ENCODE measurements at places on chromosomes 16 and 17. TPM values are rescaled to one million over a fixed set of nuclear protein-coding genes. Genes with fewer than 3 reads are reported as not detected.

- peaks cover 32% of the 10 kb centered on the region for H3K36me3 ChIP-seq
- no peak for DNase-seq
- H3K4me1 ChIP-seq: peaks cover 14% of the 10 kb centered on the region
- H3K4me3 ChIP-seq: no peak overlapping the region
- H3K27me3 ChIP-seq: no peaks in the 10 kb centered on the region
Measured at GRCh38 chr17:50861822-50862528, 4.2 kb downstream of the TOB1 start.

- H3K27me3 ChIP-seq: peaks cover 21% of the 10 kb centered on the region
- DNase-seq: no peak
- peaks cover 9% of the 10 kb centered on the region for H3K4me1 ChIP-seq
- no peaks in the 10 kb centered on the region for H3K36me3 ChIP-seq
Measured at GRCh38 chr17:6075845-6076244, 5.7 kb downstream of the WSCD1 start.

DNA sequence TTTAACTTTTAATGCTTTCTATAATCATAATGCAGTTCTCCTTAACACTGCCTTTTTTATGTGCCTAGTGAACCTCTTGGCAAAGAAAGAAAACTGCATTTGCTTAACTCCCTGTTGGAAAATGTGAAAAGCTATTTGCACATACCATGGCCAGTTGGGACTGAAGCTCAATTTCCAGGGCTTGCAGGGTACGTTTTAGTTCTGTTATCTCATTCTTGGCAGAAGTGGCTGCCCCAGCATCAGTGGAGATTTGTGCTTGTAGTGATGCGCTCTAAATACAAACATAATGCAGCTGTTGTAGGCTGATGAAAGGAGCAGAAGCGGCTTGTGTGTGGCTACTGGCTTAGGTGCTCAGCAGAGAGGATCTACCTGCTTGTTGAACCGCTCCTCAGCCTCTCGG lies 3.7 kb downstream of the KRT24 start:
- no peak overlapping the region for H3K4me3 ChIP-seq
- DNase-seq: no peak
- no peaks in the 10 kb centered on the region for H3K36me3 ChIP-seq
- H3K27me3 ChIP-seq: peaks cover 15% of the 10 kb centered on the region
- no peak overlapping the region for H3K27ac ChIP-seq

DNA sequence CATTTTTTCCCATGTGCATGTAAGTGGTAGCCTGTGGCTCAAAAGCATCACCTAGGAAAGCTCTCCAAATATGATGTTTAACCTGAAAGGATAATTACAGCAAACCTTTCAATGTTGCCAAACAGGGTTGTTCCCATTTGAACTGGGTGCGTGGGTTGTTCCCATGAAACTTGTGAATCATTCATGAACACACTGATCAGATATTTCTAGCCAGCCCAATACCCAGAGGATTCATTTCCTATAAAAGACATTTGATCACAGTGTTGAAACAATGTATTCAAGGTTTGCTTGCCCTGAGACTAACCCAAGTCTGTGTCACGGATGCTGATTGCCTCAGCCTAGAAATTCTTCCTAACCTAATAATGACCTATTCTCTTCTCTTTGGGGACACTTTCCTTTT lies 12.9 kb downstream of the KRT39 start:
- H3K27me3 ChIP-seq: peaks cover 5% of the 10 kb centered on the region
- no peak overlapping the region for H3K4me3 ChIP-seq
- H3K4me1 ChIP-seq: no peaks in the 10 kb centered on the region
- H3K36me3 ChIP-seq: no peaks in the 10 kb centered on the region
- H3K27ac ChIP-seq: no peak overlapping the region

- no peaks in the 10 kb centered on the region for H3K4me1 ChIP-seq
- H3K36me3 ChIP-seq: peaks cover 21% of the 10 kb centered on the region
- no peaks in the 10 kb centered on the region for H3K27me3 ChIP-seq
- no peak for DNase-seq
- no peak overlapping the region for H3K27ac ChIP-seq
Measured at GRCh38 chr16:4888428-4889135, 41.3 kb downstream of the UBN1 start.

DNA sequence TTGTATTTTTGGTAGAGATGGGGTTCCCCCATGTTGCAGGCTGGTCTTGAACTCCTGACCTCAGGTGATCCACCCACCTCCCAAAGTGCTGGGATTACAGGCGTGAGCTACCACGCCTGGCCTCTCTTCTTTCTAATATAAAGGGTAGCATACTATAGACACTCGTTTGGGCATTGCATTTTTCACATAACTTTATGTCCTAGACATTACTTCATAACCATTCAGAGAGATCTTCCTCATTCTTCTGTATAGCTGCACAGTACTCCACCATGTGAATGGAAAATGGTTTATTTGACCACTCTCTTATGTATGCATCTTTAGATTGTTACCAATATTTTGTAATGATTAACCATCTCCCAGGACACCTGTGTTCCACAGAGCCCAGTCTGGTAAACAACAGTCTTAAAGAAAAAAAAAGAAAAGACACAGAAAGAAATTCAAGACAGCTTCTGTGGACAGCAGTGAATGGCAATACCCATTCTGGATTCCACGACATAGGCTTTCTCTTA lies 42.1 kb downstream of the TK2 start:
- peaks cover 19% of the 10 kb centered on the region for H3K4me1 ChIP-seq
- DNase-seq: no peak
- no peak overlapping the region for H3K27ac ChIP-seq
- no peak overlapping the region for H3K4me3 ChIP-seq
- H3K36me3 ChIP-seq: peaks cover 6% of the 10 kb centered on the region

DNA sequence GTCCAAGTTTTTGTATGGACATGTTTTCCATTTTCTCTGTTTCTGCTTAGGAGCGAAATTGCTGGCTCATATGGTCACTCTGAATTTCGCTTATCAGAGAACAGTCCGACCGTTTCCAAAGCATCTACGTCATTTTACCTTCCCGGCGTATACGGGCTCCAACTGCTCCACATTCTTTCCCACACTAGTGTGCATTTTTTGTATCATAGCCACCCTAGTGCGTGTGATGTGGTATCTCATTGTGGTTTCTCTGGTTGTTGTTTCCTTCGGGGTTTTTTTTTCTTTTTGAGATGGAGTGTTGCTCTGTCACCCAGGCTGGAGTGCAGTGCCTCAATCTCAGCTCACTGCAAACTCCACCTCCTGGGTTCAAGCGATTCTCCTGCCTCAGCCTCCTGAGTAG lies 31.0 kb upstream of the BHLHA9 start:
- no peak overlapping the region for H3K4me3 ChIP-seq
- no peaks in the 10 kb centered on the region for H3K36me3 ChIP-seq
- no peak for DNase-seq
- H3K27me3 ChIP-seq: peaks cover 4% of the 10 kb centered on the region
- peaks cover 18% of the 10 kb centered on the region for H3K4me1 ChIP-seq

DNA sequence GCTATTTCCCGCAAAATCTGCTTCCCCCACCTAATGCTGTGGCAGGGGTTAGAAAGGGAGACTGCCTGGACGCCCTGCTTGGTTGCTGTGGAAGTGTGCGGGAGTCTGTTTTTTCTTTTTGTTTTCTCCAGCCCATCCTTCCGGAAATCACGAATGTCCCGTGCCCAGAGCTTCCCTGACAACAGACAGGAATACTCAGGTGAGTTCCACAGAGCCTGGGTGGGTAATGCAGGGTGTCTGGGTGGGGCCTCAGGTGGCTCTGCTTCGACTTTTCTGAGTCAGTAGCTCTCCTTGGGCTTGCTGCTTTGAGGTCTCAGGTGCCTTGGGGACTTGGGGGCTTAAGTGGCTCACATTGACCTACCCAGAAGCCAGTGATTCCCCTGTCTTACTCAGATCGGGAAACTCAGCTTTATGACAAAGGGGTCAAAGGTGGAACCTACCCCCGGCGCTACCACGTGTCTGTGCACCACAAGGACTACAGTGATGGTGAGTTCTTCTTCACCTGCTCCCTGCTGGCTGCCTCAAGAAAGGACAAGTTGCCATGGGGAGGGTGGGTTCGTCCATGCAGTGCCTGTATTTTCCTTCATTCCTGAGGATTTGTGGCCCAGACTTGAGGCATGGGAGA lies 11.4 kb downstream of the LIMD2 start:
- peaks cover 75% of the 10 kb centered on the region for H3K36me3 ChIP-seq
- no peak overlapping the region for H3K27ac ChIP-seq
- DNase-seq: no peak
- H3K4me3 ChIP-seq: no peak overlapping the region
- peaks cover 11% of the 10 kb centered on the region for H3K4me1 ChIP-seq
- no peaks in the 10 kb centered on the region for H3K27me3 ChIP-seq

- no peaks in the 10 kb centered on the region for H3K4me1 ChIP-seq
- DNase-seq: no peak
- no peak overlapping the region for H3K4me3 ChIP-seq
- no peaks in the 10 kb centered on the region for H3K36me3 ChIP-seq
- no peak overlapping the region for H3K27ac ChIP-seq
Measured at GRCh38 chr16:13391337-13391736, 489.9 kb downstream of the SHISA9 start.

DNA sequence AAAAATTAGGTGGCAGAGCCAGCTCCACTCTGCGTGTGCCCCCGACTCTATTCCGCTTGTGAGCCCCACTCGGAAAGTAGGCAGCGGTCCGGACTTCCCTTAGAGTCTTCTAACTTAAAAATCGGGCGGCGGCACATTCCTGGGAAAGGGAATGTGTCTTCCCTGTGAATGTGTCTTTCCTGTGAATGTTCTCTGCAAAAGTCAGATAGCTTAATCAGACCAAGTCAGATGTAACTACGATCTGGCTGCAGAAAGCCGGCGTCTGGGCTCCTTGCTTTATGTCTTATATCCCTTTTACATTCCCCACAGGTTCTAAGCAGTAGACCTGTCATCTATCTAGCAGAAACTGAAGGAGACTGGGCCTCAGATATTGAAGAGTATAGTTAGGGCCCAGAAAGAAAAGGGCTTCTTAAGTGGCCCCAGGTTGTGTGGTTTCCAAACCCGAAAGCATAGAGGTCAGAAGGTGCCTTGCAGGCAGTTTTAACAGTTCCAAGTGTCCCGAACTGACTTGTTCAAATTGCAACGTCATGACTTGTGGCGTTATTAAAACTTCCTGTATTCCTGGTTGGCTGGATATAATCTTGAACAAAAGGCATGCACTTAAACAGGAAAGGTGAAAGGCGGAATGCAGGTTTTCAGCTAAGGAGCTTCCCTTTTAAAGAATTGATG lies 601 bp downstream of the PHKB start:
- peaks cover 14% of the 10 kb centered on the region for H3K36me3 ChIP-seq
- peak overlapping the region; percentile 79 for H3K4me3 ChIP-seq
- no peaks in the 10 kb centered on the region for H3K27me3 ChIP-seq

DNA sequence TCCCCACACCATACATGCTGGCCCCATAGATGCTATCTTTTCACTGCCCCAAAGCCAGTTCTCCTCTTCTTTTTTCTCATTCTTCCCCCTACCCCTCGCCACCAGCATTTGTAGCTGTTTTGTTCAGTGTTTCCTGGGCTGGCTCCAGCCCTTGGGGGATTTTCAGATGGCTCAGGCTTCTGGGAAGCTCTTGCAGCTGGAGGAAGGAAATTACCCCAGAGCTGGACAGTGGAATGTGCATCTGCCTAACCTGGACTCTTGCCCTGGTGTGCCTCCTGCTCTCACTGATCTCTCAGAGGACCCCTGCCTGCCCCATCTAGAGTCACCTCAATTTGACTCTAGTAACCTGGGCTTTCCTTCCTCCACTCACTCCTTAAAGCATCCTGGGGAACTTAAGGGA lies 82.8 kb downstream of the MYH13 start:
- no peaks in the 10 kb centered on the region for H3K4me1 ChIP-seq
- H3K27me3 ChIP-seq: peaks cover 3% of the 10 kb centered on the region
- H3K27ac ChIP-seq: no peak overlapping the region

DNA sequence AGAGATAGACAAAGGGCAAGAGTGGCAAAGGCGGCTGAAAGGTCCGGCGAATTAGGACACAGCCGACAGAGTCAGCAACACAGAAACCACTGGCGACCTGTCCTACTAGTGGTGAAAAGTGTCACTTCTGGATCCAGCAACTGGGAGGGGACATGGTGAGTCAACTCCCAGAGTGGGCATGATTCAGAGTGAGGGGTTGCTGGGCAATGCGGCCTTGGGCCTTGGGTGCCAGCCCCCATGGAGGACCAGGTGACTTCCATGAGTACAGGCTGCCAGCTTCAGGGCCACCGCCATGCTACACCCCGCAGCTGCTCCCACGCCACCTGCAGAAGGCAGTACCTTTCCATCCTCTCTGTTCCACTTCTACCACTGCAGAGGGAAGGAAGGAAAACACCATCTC lies 110.6 kb downstream of the ZFHX3 start:
- no peaks in the 10 kb centered on the region for H3K27me3 ChIP-seq
- H3K27ac ChIP-seq: no peak overlapping the region
- no peak for DNase-seq
- H3K4me3 ChIP-seq: no peak overlapping the region

GRCh38 chr17:37752482-37752881 lies 7.6 kb upstream of the HNF1B start:
- DNase-seq: no peak
- no peak overlapping the region for H3K27ac ChIP-seq
- no peaks in the 10 kb centered on the region for H3K4me1 ChIP-seq
- H3K27me3 ChIP-seq: peaks cover under 1% of the 10 kb centered on the region

DNA sequence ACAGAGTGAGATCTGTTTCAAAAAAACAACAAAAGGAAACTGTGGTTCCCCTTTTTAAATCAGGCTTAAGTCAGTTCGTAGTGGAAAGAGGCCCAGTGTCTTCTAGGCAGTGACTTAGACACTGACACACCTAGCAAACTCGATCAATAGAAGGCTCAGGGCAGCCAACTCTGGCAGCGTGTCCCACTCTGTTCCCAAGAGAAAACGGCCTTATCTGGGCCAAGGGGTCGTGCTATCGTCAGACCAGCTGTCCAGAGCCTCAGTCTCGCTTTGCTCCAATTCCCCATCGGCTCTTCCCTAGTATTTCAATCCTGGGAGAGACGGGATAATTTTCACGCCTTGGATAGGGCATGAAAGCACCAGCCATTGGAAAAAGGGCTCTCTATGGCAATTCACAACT lies 72.9 kb downstream of the SLC5A11 start:
- DNase-seq: no peak
- no peaks in the 10 kb centered on the region for H3K4me1 ChIP-seq
- no peak overlapping the region for H3K4me3 ChIP-seq
- no peaks in the 10 kb centered on the region for H3K27me3 ChIP-seq

GRCh38 chr17:44038604-44039011 lies 23.8 kb upstream of the TMEM101 start:
- H3K27ac ChIP-seq: no peak overlapping the region
- H3K27me3 ChIP-seq: no peaks in the 10 kb centered on the region
- peaks cover 40% of the 10 kb centered on the region for H3K36me3 ChIP-seq
- no peak for DNase-seq
- H3K4me3 ChIP-seq: no peak overlapping the region

Gene NUBP1
- 19.3 TPM for total RNA-seq

Gene KRT39
- not detected for total RNA-seq

Gene ST3GAL2
- total RNA-seq: 9.8 TPM

Gene PRAC2
- total RNA-seq: not detected

Gene GFER
- 14.5 TPM for total RNA-seq
